NCI-H1694 treated with DMSO at 0.1 percent for 48 hours (cell line): ENCODE measurements at places on chromosomes 12 and 14.

DNA sequence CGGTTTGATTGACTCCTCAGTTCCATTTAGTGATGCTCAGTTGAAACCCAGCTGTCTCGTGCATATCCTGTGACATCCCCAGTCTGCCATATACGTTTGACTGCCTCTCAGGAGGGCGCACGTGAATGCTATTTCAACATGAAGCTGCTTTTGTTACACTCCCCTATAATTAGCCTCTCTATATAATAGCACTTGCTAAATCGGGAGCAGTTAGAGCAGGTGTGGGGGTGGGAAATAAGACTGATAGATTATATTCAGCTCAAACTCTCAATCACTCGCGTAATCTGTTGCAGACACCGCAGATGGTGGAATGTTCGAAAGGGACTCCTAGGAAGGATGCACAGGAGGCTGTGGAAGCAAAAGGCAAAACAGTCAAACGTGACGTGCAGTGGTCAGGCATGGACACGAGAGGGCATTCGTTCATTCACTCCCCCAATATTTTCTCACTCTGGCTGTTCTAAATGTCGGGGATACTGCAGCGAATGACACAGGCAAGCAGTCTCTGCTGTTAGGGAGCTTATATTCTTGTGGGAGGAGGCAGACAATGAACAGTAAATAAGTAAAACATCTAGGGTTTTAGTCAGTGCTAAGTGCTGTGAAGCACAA lies 29.8 kb downstream of the KCNA1 start:
- no peak for DNase-seq

- DNase-seq = no peak
Observed at GRCh38 chr12:14369311-14369710, 3.8 kb downstream of the ATF7IP start.

DNA sequence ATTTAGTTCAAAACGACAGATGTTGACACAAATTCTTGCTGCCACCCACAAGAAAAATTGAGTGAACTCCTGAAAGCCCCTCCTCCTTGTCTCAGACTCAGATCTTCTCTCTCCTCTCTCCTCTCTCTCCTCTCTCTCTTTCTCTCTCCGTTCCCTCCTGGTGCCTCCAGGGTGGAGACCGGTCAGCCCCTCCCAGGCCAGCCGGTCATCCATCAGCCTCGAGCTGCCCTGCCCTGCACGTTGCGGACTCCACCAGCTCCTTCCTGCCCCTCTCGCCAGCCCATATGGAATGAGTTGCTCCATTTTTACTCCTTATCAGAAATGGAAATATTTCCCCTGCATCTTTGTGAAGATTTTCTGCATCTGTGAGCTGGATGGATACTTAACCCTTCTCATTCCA lies 103.8 kb downstream of the TBX5 start:
- no peak for DNase-seq

DNA sequence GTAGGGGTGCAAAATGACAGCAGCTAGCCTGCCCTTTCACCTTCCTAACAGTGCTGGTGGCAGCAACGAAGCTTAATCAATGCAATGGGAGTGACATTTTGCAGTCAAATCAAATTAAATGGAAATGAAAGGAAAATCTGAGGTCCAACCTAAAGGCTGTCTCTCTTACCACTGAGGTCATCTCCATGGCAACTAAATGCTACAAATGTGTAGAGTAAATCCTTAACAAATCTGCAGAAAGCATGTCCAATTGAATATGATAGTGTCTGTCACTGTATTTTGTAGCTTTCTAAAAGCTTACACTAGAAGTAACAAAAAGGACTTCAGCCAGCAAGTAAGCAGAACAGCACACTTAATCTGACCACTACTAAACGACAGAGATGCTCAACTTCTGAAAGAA lies 488.8 kb downstream of the BCAT1 start:
- DNase-seq = no peak

GRCh38 chr12:38736821-38737220 lies 168.6 kb downstream of the CPNE8 start:
- no peak for DNase-seq

- DNase-seq = no peak
Observed at GRCh38 chr12:102201436-102202061, 3.9 kb upstream of the PMCH start.
